ENCODE measurements at places on chromosomes 6 and 20.

DNA sequence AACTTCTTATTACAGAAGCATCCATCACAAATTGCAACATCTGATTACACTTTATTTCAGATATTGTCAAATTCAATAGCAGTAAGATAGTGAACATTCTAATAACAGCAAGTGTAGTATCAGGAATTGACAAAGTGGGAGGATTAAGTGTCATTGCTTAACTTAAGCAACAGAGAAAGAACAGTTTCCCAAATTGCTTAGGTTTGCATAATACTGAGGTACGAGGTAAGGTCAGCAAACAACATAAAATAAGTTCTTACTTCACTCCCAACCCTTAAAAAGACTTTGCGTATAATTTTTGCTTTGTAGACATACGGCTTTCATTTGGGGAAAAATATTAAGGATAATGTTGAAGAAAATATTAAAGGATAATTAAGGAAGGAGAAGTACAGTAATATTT is 163.0 kb downstream of the RIMS1 start:
- no peaks in the 10 kb centered on the region for H3K4me1 ChIP-seq
- H3K27ac ChIP-seq: no peak overlapping the region
- DNase-seq: no peak
- H3K4me3 ChIP-seq: no peak overlapping the region
- H3K36me3 ChIP-seq: no peaks in the 10 kb centered on the region
- peaks cover 4% of the 10 kb centered on the region for H3K27me3 ChIP-seq

- H3K27me3 ChIP-seq: peaks cover 20% of the 10 kb centered on the region
- H3K36me3 ChIP-seq: no peaks in the 10 kb centered on the region
- H3K4me3 ChIP-seq: peak overlapping the region; percentile 79
- peak; percentile 30 for DNase-seq
These were observed 1.4 kb downstream of the BMP6 start for GRCh38 chr6:7727086-7727945.

- no peak overlapping the region for H3K27ac ChIP-seq
- no peaks in the 10 kb centered on the region for H3K4me1 ChIP-seq
- H3K36me3 ChIP-seq: no peaks in the 10 kb centered on the region
- no peak for DNase-seq
- no peaks in the 10 kb centered on the region for H3K27me3 ChIP-seq
These were observed 89.6 kb upstream of the RIPOR2 start for GRCh38 chr6:25025248-25025918.

- no peak overlapping the region for H3K27ac ChIP-seq
- H3K4me3 ChIP-seq: no peak overlapping the region
- H3K27me3 ChIP-seq: peaks cover 6% of the 10 kb centered on the region
These were observed 74.8 kb upstream of the SNRPB2 start for GRCh38 chr20:16654858-16655535.

- H3K36me3 ChIP-seq: no peaks in the 10 kb centered on the region
- no peak overlapping the region for H3K27ac ChIP-seq
- H3K4me1 ChIP-seq: peaks cover 4% of the 10 kb centered on the region
- DNase-seq: no peak
- peaks cover 5% of the 10 kb centered on the region for H3K27me3 ChIP-seq
- H3K4me3 ChIP-seq: no peak overlapping the region
These were observed 14.8 kb upstream of the MAS1L start for GRCh38 chr6:29502597-29502996.

DNA sequence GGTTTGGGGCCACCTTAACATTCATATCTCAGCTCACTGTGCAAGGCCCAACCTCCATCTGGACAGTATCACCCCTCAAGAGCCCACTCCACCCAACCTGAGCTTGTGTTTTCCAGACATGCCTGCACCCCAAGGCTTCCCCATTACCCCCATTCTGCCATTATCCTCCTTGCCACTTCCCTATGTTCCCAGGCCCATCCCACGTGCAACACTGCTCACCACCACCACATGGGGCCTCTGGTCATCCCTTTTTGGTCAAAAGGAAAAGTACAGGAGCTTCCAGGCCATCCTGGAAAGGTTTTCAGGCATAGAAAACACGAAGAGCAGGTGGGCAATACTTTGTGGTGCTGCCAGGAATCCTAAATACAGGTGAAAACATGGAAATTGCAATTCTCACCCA is 140.3 kb downstream of the SYNDIG1 start:
- no peak for DNase-seq
- H3K27ac ChIP-seq: no peak overlapping the region
- H3K36me3 ChIP-seq: peaks cover 5% of the 10 kb centered on the region
- peaks cover 9% of the 10 kb centered on the region for H3K27me3 ChIP-seq

- H3K4me1 ChIP-seq: no peaks in the 10 kb centered on the region
- peaks cover 2% of the 10 kb centered on the region for H3K27me3 ChIP-seq
- H3K4me3 ChIP-seq: no peak overlapping the region
These were observed 571.5 kb upstream of the CDH4 start for GRCh38 chr20:60680554-60680953.

DNA sequence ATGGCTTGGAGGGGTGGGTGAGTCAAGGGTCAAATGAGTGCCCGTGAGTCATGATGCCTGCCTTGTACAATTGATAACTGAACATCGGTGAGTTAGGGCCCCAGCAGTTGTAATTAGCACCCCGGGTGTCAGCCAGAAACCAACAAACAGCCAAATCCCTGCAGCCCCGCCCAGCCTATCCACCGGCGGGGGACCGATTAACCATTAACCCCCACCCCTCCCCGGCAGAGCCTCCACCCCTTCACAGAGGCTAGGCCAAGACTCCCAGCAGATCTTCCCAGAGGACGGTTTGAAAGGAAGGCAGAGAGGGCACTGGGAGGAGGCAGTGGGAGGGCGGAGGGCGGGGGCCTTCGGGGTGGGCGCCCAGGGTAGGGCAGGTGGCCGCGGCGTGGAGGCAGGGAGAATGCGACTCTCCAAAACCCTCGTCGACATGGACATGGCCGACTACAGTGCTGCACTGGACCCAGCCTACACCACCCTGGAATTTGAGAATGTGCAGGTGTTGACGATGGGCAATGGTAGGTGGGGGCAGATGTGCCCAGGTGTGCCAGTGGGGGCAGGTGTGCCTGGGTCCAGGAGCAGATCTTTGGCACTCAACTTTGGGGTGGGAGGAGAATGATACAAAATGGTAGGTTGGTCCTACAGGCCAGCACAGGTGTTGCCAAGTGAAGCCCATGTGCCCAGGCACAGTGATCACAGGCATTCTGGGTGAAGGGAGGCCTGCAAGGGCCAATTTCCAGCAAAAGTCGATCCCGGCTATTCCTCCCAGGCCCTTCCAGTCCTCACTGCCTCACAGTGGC is 45.7 kb downstream of the HNF4A start:
- H3K4me1 ChIP-seq: no peaks in the 10 kb centered on the region
- no peak overlapping the region for H3K4me3 ChIP-seq
- no peak for DNase-seq

DNA sequence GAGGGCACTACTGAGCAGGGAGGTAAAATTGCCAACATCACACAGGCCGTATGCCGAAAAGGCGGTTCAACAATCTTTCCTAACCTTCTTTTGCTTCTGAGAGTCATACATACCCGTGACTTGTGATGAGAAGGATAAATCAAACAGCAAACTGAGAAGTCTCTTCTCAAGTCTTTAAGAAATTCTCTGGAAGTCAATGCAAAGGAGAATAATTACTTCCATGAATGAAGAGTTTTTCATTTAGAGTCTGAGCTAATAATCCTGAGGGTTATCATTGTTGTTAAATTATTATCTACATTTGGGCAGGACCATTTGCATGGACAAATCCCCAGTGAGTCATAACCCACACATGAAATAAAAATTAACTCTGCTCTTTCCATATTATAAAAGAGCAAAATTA is 22.4 kb upstream of the ILRUN start:
- no peaks in the 10 kb centered on the region for H3K36me3 ChIP-seq
- no peak overlapping the region for H3K4me3 ChIP-seq
- no peak for DNase-seq
- no peaks in the 10 kb centered on the region for H3K4me1 ChIP-seq
- no peak overlapping the region for H3K27ac ChIP-seq

GRCh38 chr20:54153041-54153327 is 20.8 kb downstream of the CYP24A1 start:
- H3K4me3 ChIP-seq: no peak overlapping the region
- H3K27me3 ChIP-seq: peaks cover 1% of the 10 kb centered on the region
- H3K4me1 ChIP-seq: peaks cover 4% of the 10 kb centered on the region
- H3K36me3 ChIP-seq: no peaks in the 10 kb centered on the region
- no peak for DNase-seq
- H3K27ac ChIP-seq: no peak overlapping the region

DNA sequence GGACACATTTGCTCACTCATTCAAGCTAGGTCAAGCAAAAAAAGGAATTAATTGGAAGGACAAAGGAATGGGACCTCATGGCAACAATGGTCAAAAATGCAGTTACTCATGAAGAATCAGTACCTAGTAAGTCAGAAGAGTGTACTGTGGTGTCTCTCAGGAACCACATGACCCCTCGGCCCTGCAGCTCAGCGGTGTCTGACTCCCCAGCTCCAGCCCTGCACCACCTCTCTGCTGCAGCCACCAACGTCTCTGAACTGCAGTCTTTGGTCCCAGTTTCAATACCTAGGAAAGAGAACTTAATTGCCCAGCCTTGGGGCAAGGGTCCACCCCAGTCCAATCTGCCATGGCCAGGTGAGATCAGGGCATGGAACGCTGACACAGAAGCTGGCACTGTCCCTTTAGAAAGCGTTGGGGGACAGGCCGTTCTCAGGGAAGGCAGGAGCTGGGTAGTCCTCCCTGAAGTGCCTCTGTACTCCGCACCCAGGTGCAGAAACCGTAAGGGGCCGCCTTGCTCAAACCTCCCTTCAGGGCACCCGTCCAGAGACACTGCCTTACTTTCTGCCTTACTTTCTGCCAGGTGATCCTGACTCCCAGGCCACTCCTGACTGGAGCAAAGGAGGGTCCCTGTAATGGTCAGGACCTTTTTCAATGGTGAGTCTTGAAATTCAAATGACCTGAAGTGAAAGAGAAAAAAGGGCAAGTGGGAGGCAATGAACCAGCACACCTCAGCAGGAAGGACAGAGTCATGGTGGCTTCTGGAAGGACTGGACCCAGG is 13.2 kb upstream of the NELFCD start:
- peaks cover 2% of the 10 kb centered on the region for H3K27me3 ChIP-seq
- H3K36me3 ChIP-seq: no peaks in the 10 kb centered on the region
- no peak overlapping the region for H3K4me3 ChIP-seq
- H3K27ac ChIP-seq: no peak overlapping the region

DNA sequence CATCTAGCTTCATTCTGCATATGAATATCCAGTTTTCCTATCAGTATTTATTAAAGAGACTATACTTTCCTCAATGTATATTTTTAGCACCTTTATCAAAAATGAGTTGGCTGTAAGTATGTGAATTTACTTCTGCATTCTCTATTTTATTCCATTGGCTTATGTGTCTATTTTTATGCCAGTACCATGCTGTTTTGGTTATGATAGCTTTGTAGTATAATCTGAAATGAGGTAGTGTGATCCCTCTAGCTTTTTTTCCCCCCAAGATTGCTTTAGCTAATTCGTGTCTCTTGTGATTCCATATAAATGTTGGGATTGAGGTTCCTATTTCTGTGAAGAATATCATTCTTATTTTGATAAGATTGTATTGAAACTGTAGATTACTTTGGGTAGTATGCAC is 469.1 kb upstream of the MAP3K7 start:
- H3K36me3 ChIP-seq: no peaks in the 10 kb centered on the region
- no peak overlapping the region for H3K4me3 ChIP-seq
- no peaks in the 10 kb centered on the region for H3K27me3 ChIP-seq
- DNase-seq: no peak
- H3K27ac ChIP-seq: no peak overlapping the region
- H3K4me1 ChIP-seq: no peaks in the 10 kb centered on the region

- peak overlapping the region; percentile 95 for H3K27ac ChIP-seq
- peaks cover 6% of the 10 kb centered on the region for H3K36me3 ChIP-seq
- H3K27me3 ChIP-seq: peaks cover 6% of the 10 kb centered on the region
- H3K4me1 ChIP-seq: peaks cover 30% of the 10 kb centered on the region
- peak; percentile 78 for DNase-seq
These were observed 14.5 kb downstream of the GNL1 start for GRCh38 chr6:30541515-30542403.

GRCh38 chr6:146948790-146949342 is 255.4 kb upstream of the STXBP5 start:
- peaks cover 18% of the 10 kb centered on the region for H3K4me1 ChIP-seq
- H3K4me3 ChIP-seq: no peak overlapping the region
- peaks cover 3% of the 10 kb centered on the region for H3K27me3 ChIP-seq
- H3K27ac ChIP-seq: no peak overlapping the region
- H3K36me3 ChIP-seq: peaks cover 5% of the 10 kb centered on the region

GRCh38 chr20:20702330-20703245 is 9.9 kb downstream of the RALGAPA2 start:
- no peak overlapping the region for H3K27ac ChIP-seq
- DNase-seq: no peak
- H3K36me3 ChIP-seq: no peaks in the 10 kb centered on the region
- no peak overlapping the region for H3K4me3 ChIP-seq
- peaks cover 3% of the 10 kb centered on the region for H3K27me3 ChIP-seq

GRCh38 chr20:8427419-8428040 is 295.5 kb downstream of the PLCB1 start:
- H3K27me3 ChIP-seq: no peaks in the 10 kb centered on the region
- H3K36me3 ChIP-seq: no peaks in the 10 kb centered on the region
- H3K4me3 ChIP-seq: no peak overlapping the region
- no peaks in the 10 kb centered on the region for H3K4me1 ChIP-seq
- no peak for DNase-seq

GRCh38 chr20:19602675-19603375 is 155.2 kb upstream of the RIN2 start:
- H3K4me3 ChIP-seq: no peak overlapping the region
- no peak for DNase-seq
- H3K4me1 ChIP-seq: no peaks in the 10 kb centered on the region
- H3K36me3 ChIP-seq: no peaks in the 10 kb centered on the region
- no peak overlapping the region for H3K27ac ChIP-seq
- H3K27me3 ChIP-seq: peaks cover 5% of the 10 kb centered on the region

GRCh38 chr6:72374172-72374571 is 247.7 kb upstream of the KCNQ5 start:
- no peaks in the 10 kb centered on the region for H3K27me3 ChIP-seq
- H3K36me3 ChIP-seq: no peaks in the 10 kb centered on the region
- no peak overlapping the region for H3K4me3 ChIP-seq
- H3K27ac ChIP-seq: no peak overlapping the region
- H3K4me1 ChIP-seq: no peaks in the 10 kb centered on the region
- no peak for DNase-seq

GRCh38 chr6:17971128-17972073 is 16.0 kb downstream of the KIF13A start:
- H3K27ac ChIP-seq: peak overlapping the region; percentile 70
- H3K27me3 ChIP-seq: no peaks in the 10 kb centered on the region
- DNase-seq: no peak

- H3K27me3 ChIP-seq: no peaks in the 10 kb centered on the region
- H3K36me3 ChIP-seq: no peaks in the 10 kb centered on the region
- DNase-seq: no peak
- H3K4me3 ChIP-seq: no peak overlapping the region
These were observed 1162.8 kb upstream of the CITED2 start for GRCh38 chr6:140537211-140537610.
